ENCODE measurements at places on chromosomes 5 and 9.

DNA sequence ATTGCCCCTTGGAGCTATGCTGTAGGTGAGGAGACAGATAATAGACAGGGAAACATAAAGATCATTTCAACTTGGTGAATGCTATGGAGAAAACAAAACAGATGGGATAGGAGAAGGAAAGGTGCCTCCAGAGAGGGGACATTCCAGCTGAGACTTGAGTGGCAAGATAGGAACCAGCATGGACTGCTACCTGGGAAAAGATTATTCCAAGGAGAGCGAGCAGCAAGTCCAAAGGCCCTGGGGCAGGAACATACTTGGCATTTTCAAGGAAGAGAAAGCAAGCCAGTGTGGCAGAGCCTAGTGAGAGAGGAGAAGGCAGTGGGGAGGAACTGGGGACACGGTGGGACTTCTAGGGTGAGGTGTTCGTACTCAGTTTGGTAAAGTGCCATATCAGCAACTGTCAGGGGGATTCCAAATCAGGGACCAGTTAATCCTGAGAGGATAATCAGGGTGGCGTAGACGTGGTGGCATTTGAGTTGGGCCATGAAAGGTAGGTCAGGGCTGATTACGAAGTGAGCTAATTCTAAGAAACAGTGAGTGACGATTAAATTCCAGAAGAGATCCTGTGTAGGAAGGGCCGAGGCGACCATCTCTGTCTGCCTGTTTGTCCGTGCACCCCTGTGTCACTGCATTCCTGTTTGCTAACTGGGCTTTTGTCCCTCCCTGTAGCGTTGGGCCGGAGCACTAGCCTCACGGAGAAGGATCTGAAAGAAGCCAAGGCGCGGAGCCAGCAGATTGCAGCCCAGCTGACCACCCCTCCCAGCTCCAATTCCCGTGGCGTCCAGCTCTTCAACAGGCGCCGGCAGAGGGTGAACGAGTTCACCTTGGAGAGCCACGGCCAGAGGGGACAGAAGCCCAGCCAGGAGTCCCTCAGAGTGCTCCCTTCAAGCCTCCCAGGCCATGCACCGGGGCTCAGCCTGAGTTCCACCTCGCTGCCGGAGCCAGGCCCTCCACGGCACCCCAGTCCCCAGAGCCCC is 7.1 kb downstream of the SYNPO start:
- peak; percentile 79 for DNase-seq

DNA sequence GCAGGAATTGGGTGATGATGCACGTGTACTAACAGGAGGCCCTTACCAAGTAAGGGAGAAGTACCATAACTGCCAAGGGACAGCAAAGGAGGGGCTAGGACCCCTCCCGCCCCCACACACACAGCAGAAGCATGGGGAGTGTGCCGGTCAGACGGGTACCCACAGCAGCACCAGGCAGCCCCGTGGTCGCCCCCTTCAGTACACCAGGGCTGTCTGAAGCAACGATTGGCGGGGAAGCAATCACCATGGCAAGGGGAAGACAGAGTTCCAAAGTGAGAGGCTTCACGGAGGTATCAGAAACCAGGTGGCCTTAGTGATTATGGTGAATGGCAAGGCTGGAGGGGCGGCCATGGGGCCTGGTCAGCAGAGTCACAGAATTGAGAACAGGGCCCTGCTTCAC is 72.2 kb downstream of the CAMSAP1 start:
- DNase-seq, result no peak

DNA sequence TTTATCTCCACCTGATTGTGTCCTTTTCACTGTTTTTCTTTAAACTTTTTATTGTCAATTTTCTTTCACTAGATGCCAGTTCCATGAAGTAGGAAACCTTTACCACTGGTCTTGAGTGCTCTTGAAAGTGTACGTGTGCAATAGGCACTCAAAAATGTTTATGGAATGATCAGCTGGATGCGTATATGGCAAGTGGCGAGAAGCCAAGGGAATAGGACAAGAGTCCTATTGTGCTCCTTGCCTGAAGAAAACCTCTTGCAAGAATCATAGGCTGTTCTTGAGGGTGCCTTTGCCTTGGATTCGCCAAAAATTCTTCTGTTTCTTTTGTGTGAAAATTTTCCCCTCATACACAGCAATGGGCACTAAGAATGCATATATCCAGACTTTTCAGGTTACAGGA is 97.7 kb downstream of the GHR start:
- DNase-seq, result no peak

- peak; percentile 33 for DNase-seq
These were observed 87.2 kb downstream of the PTTG1 start for GRCh38 chr5:160508780-160509361.

GRCh38 chr5:43302481-43302880 is 10.7 kb downstream of the HMGCS1 start:
- no peak for DNase-seq

GRCh38 chr9:127557466-127557869 is 54.6 kb upstream of the STXBP1 start:
- no peak for DNase-seq

DNA sequence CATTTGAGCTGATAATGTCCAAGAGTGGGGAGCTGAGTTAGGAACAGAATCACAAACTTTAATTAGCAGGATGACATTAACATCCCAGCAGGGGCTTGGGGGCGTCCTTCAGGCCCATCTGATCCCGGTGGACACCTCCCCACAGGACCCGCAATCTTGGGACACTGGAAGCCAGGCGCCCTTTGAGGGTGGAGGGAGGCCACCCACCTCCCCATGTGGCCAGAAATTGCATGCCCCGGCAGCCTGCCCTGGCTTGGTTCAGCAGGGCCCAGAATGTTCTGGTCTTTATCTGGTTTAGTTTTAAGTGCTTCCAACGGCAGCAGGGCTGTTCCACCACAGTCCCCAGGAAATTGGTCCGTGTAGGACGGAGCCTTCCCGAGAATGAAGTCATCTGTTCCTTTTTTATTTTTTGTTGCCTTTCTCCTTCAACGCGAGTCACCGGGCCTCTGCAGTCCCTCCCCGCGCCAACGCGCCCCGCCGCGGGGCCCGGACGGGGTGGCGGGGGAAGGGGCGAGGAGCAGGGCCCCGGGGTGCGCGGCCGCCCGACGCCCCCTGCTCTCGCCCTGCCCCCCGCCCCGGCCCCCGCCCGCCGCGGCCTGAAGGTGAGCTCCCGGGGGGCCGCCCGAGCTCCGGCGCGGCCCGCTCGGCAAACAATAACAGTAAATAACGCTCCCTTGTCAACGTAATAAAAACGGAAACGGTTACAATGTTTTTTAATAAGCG is 207.9 kb downstream of the C9orf50 start:
- peak; percentile 84 for DNase-seq

DNA sequence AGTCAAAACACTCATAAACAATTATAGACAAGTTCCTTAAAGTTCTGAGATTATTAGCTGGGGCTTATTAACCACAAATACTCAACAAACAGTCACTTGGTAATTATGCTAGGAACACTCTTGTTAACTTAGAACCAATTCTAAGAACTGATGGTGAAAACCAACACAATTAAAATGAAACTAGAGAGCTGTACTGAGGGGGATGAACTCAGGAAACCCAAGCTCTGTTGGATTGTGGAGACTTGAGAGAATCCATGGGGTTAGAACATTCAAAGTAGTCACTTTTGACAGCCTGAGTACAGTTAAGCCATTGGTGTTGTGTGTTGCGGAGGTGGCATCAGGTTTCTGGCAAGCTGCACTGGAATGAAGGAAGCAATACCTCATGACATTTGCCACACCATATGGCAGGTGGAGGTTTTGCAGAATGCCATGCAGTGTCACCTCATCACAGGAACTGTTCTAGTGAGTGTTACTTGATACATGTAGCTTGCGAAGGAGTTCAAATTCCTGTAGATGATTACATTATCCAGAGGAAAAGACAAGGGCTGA is 480.9 kb upstream of the CD180 start:
- no peak for DNase-seq

DNA sequence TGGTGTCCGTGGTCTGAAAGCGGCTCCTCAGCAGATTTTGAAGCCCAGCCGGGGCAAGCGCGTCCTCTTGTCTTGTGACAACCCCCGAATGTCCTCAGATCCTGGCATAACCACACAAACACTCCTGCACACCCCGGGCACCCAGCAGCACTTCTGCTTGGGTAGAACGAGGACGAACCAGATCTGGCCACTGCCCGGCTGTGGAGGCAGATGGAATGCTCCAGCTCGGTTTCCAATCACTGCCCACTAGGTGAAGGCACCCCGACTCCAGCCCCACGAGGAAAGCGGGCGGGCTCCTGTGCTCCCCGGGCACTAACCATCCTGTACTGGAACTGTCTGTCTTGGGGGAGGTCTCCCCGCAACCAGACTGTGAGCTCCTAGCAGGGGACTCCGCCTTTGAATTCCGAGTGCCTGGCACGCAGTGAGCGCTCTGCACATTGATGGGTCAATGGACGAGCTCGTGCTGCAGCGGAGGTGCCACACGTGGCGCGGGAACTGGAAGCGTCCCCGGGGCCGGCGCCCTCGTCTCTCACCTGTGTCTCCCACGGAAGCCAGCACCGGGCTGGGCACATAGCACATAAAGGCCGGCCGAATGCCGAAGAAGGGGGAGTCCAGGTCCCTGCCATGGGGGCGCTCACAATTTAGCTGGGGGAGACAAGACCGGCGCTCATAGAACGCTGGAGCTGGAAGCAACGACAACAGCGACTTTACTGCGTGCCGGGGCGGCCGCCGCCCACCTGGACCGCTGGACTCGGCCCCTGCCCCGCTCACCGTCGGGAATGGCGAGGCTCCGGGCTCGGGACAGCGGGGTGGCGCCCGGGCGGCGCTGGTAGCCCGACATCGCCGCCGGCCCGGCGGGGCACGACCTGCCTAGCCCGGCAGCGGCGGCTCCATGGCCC is 608 bp downstream of the ENTR1 start:
- DNase-seq, result no peak

DNA sequence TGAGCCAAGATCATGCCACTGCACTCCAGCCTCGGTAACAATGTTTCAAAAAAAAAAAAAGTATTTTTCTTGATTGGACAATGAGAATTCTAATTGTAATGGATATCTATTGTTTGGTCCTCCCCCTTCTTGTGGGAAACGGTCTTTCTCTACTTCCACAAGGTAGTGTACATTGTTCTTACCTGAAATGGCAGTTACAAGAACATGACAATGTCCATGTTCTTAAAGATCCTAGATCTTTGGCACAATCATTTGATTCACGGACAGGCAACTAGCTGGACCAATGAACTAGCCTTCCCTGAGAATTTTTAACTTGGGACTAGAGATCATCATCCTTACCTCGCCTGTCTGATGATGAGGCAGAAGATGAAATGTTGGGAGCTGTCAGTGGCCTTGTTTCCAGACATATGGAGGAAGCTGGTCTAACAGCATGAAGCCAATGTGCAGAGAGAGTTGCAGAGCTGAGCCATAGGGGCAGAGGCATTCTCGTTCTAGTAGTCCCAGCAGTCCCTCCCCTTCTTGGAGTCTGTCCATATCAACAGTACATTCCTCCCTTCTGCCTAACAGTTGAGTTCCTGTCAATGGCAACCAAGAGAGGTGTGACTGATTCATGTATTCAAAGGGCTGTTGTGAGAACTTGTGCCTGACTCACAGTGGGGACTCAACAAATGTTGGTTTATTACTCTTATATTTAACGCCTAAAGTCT is 2.1 kb upstream of the MARCHF6 start:
- DNase-seq, result no peak

DNA sequence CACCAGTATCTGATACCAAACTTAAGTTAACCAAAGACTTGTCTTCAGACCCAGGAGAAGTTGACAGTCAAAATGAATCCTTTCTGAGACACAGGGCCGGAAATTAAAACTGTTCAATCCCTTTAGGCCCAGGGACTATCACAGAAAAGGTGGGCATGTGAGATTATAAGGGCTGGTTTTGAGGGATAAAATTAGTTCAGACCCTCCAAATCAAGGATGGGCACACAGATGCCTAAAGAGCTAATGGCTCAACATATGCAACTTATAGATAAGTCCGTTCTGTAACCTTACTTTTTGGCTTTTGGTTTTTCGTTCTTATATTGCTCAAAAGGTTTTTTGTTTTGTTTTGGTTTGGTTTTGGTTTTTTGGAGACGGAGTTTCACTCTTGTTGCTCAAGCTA is 129.6 kb upstream of the ABCA1 start:
- DNase-seq, result no peak

- DNase-seq, result no peak
These were observed 369.6 kb downstream of the IRX2 start for GRCh38 chr5:2381861-2382260.

- DNase-seq, result no peak
These were observed 547.2 kb downstream of the LRRC70 start for GRCh38 chr5:63125862-63126261.

DNA sequence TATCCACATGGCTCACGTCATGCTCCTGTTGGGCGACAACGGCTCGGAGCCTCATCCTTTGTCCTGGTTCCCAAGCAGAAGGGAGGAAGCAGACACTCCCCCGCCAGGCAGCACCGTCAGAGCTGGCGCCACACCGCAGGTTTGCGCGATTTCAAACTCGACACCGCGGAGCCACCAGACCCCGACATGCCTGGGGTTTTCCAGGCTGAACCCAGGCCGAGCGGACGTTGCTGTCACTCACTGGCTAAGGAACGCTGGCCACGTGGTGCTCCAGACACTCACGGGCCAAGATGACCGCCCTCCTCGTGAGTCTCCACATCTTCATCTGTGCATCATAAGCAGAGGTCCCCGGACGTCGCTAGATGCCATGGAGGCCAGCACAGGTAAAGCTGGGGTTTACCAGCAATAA is 9.0 kb downstream of the TERT start:
- DNase-seq, result no peak

GRCh38 chr9:26744191-26744965 is 148.2 kb downstream of the CAAP1 start:
- no peak for DNase-seq

GRCh38 chr9:129402371-129402739 is 218.5 kb downstream of the C9orf50 start:
- no peak for DNase-seq

Data from uterus (tissue), 4 donors.